ENCODE measurements at places on chromosomes 1 and 21.

- DNase-seq = no peak
Measured at GRCh38 chr1:111234258-111234657, 6.7 kb downstream of the CHI3L2 start.

GRCh38 chr21:34029743-34030528 lies 43.4 kb upstream of the MRPS6 start:
- DNase-seq = peak; percentile 71

- DNase-seq = no peak
Measured at GRCh38 chr1:156600733-156601121, 552 bp downstream of the GPATCH4 start.

GRCh38 chr1:7196036-7196911 lies 411.0 kb downstream of the CAMTA1 start:
- DNase-seq = no peak

GRCh38 chr1:222618880-222619596 lies 1.1 kb downstream of the MIA3 start:
- peak; percentile 35 for DNase-seq

GRCh38 chr1:152743371-152744145 lies 14.3 kb upstream of the KPRP start:
- DNase-seq = no peak

GRCh38 chr21:35775778-35776544 lies 284.4 kb downstream of the SETD4 start:
- no peak for DNase-seq

DNA sequence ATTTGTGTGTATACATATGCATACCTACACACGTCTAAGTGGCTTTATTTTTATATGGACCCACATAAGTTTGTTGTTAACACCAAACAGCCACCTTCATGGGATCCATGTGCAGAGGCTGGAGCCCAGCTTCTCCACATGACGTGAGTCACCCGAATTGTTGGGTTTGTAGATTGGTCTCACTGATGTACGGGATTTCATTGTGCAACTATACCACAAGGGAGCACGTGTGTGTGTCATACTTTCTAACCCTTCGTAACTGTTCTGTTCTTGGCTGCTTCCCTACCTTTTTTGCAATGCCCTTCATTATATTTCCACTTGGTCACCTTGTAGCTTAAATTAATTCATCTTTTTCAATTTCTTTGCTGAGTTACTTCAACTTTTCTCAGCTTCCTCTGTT lies 21.0 kb downstream of the SPRTN start:
- peak; percentile 86 for DNase-seq

DNA sequence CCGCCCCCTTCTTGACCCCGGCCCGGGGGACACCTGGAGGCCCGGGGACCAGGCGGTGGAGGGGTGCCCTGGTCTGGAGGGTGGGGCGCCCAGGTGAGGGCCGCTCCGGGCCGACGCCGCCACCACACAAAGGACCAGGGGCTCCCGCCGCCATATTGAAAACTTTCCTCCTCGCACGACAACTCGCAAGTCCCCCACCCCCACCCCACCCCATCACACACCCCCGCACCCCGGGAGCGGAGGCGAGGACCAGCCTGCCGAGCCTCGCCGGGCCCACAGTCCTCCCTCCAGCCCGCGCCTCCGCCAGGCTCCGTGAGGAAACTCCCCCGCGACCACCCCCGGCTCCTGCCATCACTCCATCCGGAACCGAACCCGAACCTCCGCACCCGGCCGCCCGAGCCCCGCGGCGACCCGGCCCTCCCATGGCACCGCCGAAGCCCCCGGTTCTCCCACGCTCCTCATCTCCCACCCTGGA lies 733 bp downstream of the KDM5B start:
- DNase-seq = peak; percentile 64
